ENCODE measurements at places on chromosomes 7 and 10.

GRCh38 chr10:110209926-110210673, 2.7 kb downstream of the MXI1 start:
- DNase-seq: peak; percentile 46

- no peak for DNase-seq
Measured at GRCh38 chr7:92058040-92058439, 76.2 kb downstream of the CYP51A1 start.

GRCh38 chr10:124231168-124232155, 138.1 kb upstream of the CHST15 start:
- DNase-seq: peak; percentile 78

DNA sequence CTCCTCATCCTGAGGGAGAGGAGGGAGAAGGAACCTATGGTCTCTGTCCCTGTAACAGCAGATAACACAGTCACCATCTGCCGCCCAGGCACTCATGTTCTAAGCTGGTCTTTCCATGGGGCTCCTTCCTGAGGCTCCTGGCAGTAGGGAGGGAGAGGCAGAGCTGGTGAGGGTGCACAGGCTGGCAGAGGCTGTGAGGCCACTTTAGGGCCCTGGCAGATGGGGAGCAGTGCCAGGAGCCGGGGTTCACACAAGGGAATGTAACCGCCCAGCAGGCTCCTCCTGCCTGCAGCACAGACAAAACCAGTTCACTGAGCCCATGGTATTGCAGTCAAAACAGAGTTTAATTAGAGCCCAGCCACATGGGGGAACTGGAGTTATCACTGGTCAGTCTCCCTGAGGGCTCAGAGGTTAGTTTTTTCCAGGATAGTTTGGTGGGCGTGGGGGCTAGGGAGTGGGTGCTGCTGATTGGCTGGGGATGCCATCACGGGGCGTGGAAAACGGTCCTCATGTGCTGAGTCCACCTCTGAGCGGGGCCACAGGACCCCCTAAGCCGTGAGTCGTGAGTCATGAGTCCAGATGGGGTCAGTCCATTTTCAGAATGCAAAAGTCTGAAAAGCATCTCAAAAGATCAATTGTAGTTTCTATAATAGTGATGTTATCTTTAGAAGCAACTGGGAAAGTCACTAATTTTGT, 499.3 kb upstream of the FOXK1 start:
- DNase-seq: no peak

GRCh38 chr10:130986846-130987245, 324.7 kb downstream of the TCERG1L start:
- no peak for DNase-seq

DNA sequence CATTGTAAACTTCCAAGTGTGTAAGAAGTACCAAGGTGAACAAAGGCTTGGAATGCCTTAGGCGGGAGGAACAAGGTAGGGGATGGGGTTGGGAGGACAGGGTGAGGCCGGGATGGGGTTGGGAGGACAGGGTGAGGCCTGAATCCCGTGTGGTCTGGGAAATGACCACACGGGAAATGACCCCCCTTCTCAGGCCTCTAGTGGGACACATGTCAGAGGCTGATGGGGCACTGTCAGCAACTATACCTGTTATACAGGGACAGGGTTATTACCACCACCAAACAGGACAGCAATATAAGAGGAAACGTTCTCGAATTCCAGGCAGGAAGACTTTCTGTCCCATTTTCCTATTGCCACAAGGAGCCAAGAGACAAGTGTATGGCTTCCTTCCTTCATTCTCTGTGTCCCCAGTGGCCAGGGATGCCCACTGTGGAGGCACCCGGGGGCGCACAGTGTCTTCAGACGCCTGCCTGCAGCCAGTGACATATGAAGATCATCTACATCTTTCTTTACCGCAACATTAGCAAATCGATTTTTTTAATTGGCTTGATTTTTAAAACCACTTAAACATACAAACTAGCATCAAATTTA, 1.3 kb downstream of the MKI67 start:
- DNase-seq: no peak

DNA sequence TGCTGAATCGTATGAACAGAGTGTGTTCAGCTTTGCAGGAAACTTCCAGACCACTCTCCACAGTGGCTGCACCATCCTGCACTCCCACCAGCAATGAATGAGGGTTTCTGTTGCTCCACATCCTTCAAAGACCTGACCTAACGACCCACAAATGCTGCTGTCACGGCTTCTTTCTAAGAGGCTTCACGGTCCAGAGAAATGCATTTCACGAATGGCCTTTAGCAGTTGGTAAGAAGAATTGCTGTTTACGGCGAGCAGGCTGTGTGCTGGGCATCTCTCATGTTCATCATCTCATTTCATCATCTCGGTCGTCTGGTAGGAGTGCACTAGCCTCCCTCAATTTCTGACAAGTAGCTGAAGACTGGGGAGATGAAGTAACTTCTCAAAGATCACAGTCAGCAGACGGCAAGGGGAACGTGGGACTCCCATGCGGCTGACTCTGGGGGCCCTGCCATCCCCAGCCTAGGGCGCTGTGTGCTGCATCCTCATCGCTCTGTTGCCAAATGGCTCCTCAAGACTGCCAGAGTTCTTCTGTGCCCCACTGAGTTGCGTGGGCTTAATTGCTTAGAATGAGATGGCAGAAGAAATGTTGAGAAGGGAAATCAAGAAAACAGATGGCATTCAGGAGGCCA, 72.9 kb downstream of the ADARB2 start:
- no peak for DNase-seq

- DNase-seq: no peak
Measured at GRCh38 chr10:77023396-77023795, 614.2 kb downstream of the KCNMA1 start.

- no peak for DNase-seq
Measured at GRCh38 chr7:50405221-50405620, 44.9 kb downstream of the FIGNL1 start.

GRCh38 chr7:143913945-143914615, 12.1 kb upstream of the TCAF1 start:
- no peak for DNase-seq

DNA sequence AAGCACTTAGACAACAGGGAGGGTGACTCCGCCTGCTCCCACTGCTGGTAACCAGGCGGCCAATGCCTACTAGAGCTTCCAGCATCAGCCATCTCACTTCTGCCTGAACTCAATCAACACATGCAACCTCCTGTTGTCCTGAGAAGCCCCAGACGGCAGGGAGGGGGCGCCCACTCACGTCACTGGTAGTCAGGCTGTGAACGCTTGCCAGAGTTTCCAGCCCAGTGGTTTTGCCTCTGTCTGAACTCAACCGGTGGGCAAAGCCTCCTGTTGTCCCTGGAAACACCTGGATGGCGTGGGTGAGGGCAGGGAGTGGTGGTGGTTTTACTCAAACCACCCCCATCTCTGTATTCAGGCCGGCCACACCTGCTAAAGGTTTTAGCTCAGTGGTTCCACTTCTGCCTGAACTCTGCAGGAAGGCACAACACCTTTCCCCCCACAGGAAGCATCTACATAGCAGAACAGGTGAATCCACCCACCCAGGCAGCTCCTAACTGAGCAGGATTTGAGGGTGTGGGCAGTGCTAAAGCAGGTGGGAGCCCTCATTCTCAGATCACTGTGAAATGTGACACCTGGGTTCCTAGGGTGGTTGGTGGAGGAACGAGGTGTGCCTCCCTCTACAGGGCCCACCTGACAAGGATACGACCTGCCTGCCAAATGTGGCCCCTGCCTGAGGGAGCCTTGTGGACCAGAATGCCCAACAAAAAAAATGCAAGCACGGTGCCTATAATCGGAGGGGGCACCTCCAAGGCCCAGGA, 563.0 kb upstream of the SEMA3D start:
- DNase-seq: no peak

- no peak for DNase-seq
Measured at GRCh38 chr10:69348816-69349541, 67.7 kb downstream of the TACR2 start.

GRCh38 chr10:3476640-3477448, 304.3 kb upstream of the PITRM1 start:
- DNase-seq: no peak

GRCh38 chr7:80216996-80217842, 82.6 kb downstream of the GNAI1 start:
- DNase-seq: no peak

GRCh38 chr10:77843264-77843663, 83.3 kb downstream of the DLG5 start:
- DNase-seq: no peak

DNA sequence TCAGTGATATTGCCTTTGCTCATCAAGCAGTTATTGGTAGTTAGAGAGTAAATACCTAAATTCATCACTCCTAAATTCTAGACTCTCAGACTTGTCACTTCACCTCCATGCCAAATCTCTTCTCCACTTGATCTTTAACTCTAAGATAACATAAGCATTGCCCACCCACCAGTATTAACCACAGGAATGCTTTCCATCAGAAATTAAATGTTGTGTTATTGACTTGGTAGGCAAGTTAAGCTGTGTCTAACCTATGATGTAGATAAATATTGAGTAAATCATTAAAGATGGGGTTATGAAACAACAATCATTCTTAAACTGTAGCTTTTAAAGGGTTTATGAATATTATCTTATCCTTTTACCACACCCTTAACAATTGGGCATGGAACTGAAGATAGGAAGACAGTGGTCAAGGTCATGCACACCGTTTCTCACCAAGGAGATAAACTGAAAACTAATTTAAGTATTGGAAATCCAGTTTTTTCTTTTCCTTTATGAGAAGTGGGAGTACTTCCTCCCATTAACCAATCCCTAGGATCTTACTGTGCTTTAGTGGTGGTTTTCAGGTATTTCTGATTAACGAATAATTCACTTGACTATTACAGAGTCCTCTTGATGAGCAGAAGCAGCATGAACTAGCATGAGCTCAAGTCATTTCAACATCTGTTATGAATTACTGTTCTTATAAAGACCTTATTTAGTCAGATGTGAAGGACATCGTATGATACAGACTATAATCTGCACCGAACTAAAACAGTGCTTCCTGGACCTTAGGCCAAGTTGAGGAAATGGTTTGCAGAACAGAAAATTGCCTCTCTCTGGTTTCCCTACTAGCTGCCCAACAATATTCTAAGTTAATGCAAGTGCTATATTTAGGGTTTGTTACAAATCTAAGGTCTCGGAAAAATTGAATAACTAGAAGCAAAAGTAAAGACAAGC, 142.0 kb downstream of the LCOR start:
- no peak for DNase-seq

DNA sequence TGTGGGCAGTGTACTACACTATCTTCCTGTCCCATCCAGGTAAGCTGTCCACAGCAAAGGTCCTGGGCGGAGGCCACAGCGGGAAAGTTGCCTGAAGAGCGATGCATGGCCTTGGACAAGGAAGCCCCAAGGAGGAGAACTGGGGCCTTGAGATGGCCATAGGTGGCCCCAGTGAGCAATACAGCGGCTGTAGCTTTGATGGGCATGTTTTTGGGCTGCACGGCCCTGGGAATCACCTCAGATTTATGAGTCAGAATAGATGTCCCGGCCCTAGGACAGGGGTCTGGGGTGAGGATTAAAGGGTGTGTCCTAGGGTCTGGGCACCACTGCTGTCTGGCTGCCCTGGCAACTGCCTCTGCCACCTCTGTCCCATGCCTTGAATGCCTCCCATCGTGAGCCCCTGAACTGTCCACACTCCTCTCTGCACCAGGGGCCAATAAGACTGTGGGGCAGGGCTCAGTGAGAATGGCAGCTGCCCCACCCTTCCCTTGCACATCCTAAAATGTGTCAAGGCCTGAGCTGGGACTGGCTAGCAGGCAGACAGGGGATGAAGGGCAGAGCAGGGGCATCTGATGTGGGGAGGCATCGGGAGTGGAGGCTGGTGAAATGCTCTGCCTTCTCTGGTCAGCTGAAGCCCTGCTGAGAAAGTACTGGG, 9.4 kb upstream of the IRF5 start:
- no peak for DNase-seq

- no peak for DNase-seq
Measured at GRCh38 chr10:18737236-18737635, 78.0 kb downstream of the ARL5B start.

DNA sequence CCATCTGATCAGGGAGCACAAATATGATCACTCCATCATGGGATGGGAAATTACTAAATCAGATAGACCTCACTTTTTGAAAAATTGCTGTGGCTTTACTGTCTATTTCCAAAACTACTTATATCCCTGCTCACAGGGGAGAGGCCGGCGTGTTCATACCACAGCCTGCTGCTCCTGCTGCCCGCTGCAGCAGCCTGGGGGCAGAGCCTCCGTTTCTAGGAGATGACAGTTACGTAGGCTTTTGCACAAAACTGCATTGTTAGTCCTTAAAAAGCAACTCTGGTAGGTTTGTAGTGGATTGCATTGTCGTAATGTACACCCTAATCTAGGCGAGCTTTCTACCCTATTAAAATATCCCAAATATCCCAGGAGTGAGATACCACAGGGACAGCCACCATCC, 203.7 kb downstream of the EBF3 start:
- no peak for DNase-seq

DNA sequence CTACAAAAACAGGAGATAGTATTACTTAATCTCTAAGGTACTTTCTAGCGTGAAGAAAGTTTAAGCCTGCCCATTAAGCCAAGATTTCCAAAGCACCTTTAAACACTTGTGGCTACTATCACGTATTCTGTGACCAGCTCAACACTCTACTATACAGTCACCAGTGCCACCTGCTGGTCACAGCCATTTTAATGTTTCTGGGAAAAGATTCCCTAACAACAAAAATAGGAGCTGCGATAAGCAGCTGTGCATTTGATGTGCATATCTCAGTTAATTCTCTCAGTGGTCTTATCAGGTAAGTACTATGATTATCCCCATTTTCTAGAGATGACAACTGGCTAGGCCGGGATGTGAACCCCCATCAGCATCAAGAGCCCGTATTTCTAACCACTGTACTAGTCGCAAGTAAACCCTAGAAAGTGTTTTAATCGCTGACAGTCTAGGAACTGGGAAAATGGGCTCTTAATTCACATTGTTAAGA, 860 bp downstream of the SEC31B start:
- peak; percentile 55 for DNase-seq

- DNase-seq: no peak
Measured at GRCh38 chr10:4514445-4515108, 311.4 kb upstream of the AKR1E2 start.

- no peak for DNase-seq
Measured at GRCh38 chr7:77738871-77739270, 42.6 kb downstream of the RSBN1L start.

DNA sequence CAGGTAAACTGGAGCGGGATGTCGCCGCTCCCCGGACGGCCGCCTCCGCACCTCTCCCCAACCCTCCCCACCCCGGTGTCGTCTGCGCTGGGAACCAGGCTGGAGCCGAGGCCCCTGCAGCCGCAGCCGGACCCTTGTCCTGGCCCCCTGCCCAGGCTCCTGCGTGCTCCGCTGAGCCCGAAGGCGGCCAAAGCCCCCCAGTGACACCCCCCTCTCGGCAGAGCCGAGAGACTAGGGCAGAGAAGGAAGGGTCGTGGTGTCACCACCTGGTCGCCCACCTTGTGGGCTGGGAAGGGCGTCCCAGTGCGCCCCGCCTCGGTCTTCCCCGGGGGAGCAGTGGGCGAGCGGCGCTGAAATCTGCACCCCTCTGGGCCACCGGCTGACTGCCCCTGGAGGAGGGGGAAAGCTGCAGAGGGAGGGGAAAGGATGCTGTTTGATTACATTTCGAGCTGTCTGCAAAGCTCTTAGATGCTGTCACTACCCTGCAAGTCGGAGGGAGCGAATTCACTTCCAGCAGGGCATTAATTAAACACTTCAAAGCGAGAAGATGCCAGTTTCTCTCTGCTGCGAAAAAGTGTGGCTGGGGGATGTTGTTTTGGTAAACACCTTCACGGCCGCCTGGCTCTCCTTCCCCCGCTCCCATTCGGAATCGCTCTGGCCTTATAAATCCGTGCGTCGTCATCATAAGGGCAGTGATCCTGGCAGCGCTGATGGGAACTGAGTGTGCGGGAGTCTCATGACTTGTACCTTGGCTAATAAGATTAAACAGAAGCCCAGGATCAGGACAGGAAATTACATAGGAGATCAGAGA, 622 bp downstream of the DYNC1I1 start:
- no peak for DNase-seq

GRCh38 chr7:36198854-36199266, 45.8 kb downstream of the EEPD1 start:
- DNase-seq: no peak

All from stimulated activated naive CD8-positive, alpha-beta T cell treated with anti-CD3 and anti-CD28 coated beads, Interleukin-15, amount 100 ng/mL, for 72 hours (primary cell).